Inflammatory macrophage (primary cell): ENCODE measurements at places on chromosomes 16 and 17.

GRCh38 chr16:25158401-25158800 is 46.9 kb downstream of the LCMT1 start:
- no peak for DNase-seq

DNA sequence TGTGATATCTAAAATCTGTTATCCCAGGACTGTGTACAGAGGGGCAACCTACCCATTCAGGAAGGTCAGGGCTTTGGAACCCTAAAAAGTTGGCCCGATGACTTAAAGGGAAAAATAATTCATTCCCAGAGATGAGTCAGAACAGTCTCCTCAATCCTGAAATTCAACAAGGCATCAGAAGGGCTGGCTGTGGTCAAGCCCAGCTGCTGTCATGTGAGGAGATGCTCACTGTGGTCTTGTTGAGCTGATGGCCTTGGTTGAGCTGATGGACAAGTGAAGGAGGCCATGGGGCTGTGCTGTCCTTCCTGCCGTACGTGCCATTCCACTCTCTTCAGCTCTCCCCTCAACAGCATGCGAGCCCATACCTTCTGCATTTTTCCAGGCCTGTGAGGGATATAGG is 20.9 kb upstream of the DRG2 start:
- no peak for DNase-seq

GRCh38 chr17:78541488-78542206 is 35.5 kb downstream of the DNAH17 start:
- DNase-seq, result peak; percentile 75

- no peak for DNase-seq
Observed at GRCh38 chr16:54434859-54435258, 148.3 kb upstream of the IRX3 start.

- no peak for DNase-seq
Observed at GRCh38 chr17:44037471-44037870, 22.7 kb upstream of the TMEM101 start.

GRCh38 chr16:65062736-65063583 is 58.9 kb downstream of the CDH11 start:
- no peak for DNase-seq

- DNase-seq, result peak; percentile 30
Observed at GRCh38 chr17:43784068-43784467, 3.8 kb downstream of the CFAP97D1 start.

DNA sequence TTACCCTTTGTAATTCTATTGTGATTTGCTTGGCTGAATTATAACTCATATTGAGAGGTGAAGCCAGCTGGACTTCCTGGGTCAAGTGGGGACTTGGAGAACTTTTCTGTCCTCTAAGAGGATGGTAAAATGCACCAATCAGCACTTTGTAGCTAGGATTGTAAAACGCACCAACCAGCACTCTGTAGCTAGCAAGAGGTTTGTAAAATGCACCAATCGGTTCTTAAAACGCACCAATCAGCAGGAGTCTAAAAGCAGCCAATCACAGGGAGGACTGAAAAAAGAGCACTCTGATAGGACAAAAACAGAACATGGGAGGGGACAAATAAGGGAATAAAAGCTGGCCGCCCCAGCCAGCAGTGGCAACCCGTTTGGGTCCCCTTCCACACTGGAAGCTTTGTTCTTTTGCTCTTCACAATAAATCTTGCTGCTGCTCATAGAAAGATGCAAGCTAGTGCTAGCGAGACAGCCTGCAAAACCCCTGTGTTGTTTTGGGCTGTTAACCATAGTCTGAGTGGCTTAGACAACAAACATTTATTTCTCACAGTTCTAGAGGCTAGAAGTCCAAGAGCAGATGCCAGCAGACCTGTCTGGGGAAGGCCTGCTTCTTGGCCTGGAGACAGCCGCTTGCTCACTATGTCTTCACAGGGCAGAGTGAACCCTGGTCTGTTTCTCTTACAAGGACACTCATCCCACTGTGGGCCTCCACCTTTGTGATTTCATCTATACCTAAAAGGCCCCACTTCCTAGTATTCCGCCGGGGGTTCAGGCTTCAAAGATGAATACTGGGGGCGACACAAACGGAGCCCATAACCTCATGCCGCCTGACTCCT is 39.0 kb upstream of the CRISPLD2 start:
- no peak for DNase-seq

DNA sequence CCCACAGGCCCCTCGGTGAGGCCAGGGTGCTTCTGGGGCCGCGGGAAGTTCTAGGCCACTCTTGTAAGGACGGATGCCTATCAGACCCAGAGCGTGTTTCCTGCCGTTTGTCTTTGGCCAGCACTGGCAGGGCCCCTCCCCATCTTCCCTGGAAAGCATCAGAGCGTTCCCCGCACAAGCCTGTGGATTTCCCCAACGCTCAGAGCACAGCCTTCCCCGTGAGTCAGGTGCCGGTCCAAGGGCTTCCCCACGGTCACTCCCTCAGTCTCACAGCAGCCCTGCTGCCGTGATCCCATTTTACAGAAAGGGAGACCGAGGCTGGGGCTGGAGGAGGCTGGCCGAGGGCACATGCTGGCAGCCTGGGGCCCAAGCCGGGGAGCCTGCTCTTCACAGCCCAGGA is 33.7 kb downstream of the CRISPLD2 start:
- no peak for DNase-seq

DNA sequence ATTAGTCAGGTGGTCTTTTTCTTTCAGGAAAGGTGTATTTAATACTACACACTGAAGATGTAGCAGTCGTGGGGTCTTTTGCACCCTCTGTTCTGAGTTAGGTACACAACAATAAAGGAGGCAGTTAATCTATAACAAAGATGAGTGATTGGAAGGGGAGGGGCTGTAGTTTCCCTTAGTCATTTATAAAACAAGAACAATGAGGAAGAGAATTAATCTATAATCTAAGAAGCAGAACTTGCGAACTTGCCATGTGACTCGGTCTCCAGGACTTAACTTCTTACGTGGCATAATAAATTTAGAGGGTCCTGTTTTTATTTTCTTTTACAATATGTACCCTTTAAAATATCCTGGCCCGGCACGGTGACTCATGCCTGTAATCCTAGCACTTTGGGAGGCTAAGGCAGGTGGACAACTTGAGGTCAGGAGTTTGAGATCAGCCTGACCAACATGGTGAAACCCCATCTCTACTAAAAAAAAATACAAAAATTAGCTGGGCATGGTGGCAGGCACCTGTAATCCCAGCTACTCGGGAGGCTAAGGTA is 8.6 kb upstream of the APPBP2 start:
- DNase-seq, result no peak

- DNase-seq, result no peak
Observed at GRCh38 chr17:41196068-41196467, 6.4 kb downstream of the KRTAP9-1 start.

GRCh38 chr17:20228410-20228809 is 219.3 kb downstream of the SPECC1 start:
- no peak for DNase-seq

GRCh38 chr17:81295676-81296381 is 722 bp upstream of the SLC38A10 start:
- peak; percentile 25 for DNase-seq

- no peak for DNase-seq
Observed at GRCh38 chr17:77802811-77803220, 155.7 kb upstream of the TNRC6C start.

GRCh38 chr16:89918453-89919347 is at the start of gene MC1R:
MC1R (plus strand) TSS chr16:89918862; CDS start chr16:89919259, 397 bp downstream.
- DNase-seq, result no peak

DNA sequence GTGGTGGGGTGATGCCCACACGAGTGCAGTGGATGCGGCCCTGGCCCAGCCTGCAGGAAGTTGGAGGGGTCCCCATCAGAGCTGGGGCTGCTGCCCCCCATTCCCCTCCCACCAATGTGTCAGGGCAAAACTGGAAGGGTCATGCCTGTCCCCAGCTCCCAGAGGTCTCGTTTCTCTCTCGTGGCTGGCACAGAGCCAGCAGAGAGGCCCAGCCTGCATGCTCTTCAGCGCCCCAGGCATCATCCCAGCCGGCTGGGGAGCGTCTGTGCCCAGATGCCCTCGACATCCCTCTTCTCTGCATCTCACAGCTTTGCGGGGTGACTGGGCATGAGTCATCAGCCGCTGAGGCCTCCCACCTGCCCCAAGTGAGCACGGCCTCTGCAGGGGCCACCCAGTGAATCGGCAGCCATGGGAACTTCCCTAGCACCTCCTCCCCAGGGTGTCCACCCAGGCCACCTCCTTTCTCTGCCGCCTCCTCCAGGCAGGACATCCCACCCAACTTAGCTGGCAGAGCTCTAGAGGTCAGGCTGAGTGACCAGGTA is 9.8 kb upstream of the CSNK1D start:
- peak; percentile 79 for DNase-seq

DNA sequence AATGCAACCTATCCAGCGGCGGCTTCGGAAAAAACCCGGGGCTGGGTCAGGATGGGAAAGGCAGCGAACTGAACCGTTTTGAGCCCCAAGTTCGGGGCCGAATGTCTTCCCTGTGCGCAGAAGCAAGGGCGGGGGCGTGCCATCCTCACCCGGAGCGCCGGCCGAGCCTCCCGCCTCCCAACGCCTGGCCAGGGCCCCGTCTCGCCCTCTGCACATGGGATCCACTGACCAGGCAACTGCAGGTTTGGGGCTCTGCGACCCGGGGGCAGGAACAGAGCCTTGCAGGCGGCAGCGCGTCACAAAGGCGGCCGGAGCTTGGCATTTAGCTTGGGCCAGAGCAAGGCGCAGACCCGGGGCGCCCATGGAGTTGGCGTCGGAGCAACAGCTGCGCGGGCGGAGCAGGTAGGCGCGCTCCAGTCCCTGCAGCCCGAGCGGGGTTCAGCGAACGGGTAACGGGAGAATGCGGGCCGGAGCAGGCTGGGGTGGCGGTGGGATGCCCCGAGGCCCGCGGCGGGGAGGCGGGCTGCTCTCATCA is at the start of gene FBXO39:
Gene FBXO39, plus strand, starts transcription at position 345 of the 535 bp plus-strand sequence. CDS start 3,654 bp downstream, outside the sequence.
- DNase-seq, result no peak
